Suprapubic skin (tissue), 4 donors: ENCODE measurements at places on chromosomes 6 and 20. TPM values are rescaled to one million over a fixed set of nuclear protein-coding genes. Genes with fewer than 3 reads are reported as not detected.

DNA sequence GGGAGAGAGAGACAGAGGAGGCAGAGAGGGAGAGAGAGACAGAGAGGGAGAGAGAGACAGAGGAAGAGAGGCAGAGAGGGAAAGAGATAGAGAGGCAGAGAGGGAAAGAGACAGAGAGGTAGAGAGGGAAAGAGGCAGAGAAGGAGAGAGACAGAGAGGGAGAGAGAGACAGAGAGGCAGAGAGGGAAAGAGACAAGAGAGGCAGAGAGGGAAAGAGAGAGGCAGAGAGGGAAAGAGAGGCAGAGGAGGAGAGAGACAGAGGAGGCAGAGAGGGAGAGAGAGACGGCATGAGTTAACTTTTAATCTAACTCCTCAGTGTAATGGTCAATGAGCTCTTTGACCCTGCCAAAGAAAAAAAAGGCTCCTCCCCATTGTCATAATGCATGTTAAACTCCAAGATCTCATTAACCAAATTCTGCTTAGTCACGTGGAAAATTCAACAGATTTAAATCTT, 7.1 kb downstream of the ELOVL2 start:
- no peak overlapping the region for H3K27ac ChIP-seq
- H3K27me3 ChIP-seq = peaks cover 40% of the 10 kb centered on the region
- DNase-seq = no peak
- H3K4me1 ChIP-seq = no peaks in the 10 kb centered on the region
- no peaks in the 10 kb centered on the region for H3K36me3 ChIP-seq
- H3K4me3 ChIP-seq = no peak overlapping the region

DNA sequence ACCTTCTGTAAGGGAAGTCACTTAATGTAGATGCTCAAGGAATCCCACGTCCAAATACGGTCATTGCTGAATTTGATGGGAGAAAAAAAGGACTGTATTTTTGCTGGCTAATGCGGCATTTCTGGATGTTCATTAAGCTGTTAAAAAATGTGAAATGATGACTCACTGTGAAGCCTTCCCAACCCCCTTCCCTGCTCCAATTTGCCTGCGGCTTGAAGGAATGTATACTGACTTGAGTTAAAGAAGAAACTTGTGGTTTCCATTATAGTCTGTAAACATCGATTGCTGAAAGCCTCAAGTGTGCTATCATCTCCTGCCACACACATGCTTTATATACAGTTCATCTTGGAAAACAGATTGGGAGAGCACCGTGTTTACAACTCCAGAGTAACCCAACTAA, 249.1 kb upstream of the JAG1 start:
- no peaks in the 10 kb centered on the region for H3K27me3 ChIP-seq
- no peaks in the 10 kb centered on the region for H3K36me3 ChIP-seq
- DNase-seq = no peak
- peak overlapping the region; percentile 2 for H3K27ac ChIP-seq

DNA sequence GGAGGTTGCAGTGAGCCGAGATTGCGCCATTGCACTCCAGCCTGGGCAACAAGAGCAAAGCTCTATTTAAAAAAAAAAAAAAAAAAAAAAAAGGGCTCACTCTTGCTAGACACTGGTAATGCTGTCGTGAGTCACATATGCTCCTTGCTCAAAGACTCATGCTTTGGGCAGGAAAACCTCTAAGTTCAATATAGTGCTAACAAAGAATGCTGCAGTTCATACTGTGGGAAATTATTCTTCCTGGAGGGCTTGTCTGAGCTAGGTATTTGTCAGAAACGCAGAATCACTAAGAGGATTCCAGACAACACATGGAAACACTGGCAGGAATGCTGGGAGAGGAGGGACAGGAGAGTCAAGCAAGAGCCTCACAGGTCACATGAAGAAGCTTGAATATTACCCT, 2.3 kb upstream of the LYRM2 start:
- peaks cover 20% of the 10 kb centered on the region for H3K4me1 ChIP-seq
- peaks cover 44% of the 10 kb centered on the region for H3K36me3 ChIP-seq
- H3K4me3 ChIP-seq = no peak overlapping the region
- no peak overlapping the region for H3K27ac ChIP-seq

DNA sequence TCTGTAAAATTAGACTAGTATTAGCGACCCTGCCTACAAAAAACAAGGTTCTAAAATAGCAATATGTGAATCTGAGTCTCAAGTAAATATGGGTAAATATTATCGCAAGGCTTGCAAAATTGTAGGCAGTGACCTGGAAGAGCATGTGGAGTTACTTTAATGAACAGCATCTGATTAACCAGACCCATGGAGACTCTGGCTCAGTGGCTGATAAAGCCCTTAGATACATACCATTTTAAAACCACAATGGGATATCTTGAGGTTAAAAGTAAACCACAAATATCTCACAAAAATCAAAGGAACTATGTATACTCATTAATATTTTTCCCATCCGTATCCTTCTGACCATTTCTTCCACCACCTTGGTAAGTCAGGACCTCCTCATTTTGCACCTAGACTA, 187.0 kb downstream of the MTFR2 start:
- no peaks in the 10 kb centered on the region for H3K36me3 ChIP-seq
- H3K4me3 ChIP-seq = no peak overlapping the region
- H3K27ac ChIP-seq = no peak overlapping the region
- no peak for DNase-seq
- H3K4me1 ChIP-seq = peaks cover 8% of the 10 kb centered on the region

DNA sequence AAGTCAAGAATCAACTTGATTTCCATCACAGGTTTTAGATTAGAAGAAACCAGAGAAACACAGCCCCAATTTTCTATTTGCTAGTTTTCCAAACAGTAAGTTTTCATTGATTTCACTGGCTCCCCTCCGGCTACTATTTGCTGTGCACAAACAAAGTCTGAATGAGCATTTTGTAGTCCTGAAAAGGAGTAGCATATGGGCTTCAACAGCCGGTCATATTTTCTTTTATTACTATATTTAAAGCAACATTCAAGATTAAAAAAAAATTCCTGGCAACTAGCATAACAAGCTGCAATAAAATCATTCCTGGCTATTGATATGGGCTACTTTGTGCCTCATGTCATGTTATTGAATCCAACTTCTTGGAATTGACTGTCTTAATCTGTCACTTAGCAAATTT, 48.3 kb downstream of the CARMIL1 start:
- DNase-seq = no peak
- peaks cover 16% of the 10 kb centered on the region for H3K4me1 ChIP-seq
- no peaks in the 10 kb centered on the region for H3K36me3 ChIP-seq
- no peaks in the 10 kb centered on the region for H3K27me3 ChIP-seq

- no peak for DNase-seq
- H3K36me3 ChIP-seq = no peaks in the 10 kb centered on the region
- H3K27ac ChIP-seq = no peak overlapping the region
- H3K27me3 ChIP-seq = no peaks in the 10 kb centered on the region
- H3K4me3 ChIP-seq = no peak overlapping the region
Observed at GRCh38 chr6:166589337-166589731, 2.9 kb upstream of the RAMACL start.

DNA sequence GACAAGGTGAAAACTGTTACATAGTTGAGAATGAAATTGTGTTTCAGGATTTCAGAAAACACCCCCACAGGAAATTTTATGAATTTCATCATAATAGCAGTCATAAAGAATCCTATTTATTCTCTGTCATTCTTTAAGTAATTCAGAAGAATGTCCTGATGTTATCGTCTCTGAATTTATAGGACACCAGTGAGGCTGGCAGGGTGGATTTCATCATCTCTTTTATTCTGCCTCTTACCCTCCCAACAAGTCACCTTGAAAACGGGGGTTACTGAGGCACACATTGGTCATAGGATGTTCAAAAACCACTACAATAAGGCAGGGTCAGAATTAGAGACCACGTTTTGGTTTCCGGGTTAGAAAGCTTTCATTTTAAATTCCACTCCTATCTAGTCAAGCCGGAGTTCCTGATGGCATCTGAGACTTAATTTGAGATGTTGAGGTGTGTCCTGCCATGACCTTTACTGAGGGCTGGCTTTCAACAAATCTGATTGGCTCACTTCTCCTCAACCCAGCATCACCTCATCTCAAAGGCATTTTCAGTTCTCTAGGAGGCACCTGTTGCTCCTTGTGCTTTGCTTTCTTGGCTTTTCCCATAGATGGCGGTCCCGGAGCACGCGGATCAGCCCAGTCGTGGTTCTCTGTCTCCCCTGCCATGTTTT, 230.6 kb upstream of the SUPT3H start:
- H3K4me1 ChIP-seq = peaks cover 35% of the 10 kb centered on the region
- peak overlapping the region; percentile 35 for H3K27ac ChIP-seq
- H3K4me3 ChIP-seq = no peak overlapping the region

DNA sequence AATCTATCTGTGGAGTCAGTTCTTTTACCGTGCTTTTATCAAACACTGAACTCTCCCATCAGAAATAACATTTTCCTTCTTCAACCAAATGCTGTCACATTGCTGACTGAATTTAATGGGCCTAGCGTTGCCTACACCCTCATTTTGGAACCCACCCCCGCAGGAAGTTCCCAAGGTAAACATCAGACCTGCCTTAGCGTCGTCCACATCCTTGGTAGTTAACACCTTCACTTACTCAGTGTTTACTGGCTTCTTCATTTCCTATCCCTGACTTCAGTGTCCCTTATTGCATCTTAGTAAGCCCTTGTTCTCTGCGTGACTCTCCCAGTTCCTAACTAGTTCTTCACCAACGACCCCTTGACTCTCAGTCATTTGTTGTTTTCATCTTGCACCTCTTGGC, 491.4 kb upstream of the SOX4 start:
- DNase-seq = no peak
- H3K27me3 ChIP-seq = no peaks in the 10 kb centered on the region
- peaks cover 14% of the 10 kb centered on the region for H3K4me1 ChIP-seq
- no peaks in the 10 kb centered on the region for H3K36me3 ChIP-seq

GRCh38 chr6:130182466-130182865, 40.3 kb downstream of the SAMD3 start:
- H3K27me3 ChIP-seq = no peaks in the 10 kb centered on the region
- H3K27ac ChIP-seq = no peak overlapping the region
- no peak for DNase-seq
- no peaks in the 10 kb centered on the region for H3K4me1 ChIP-seq

GRCh38 chr6:131136021-131136786, 937 bp downstream of the AKAP7 start:
- peak overlapping the region; percentile 93 for H3K27ac ChIP-seq
- no peaks in the 10 kb centered on the region for H3K27me3 ChIP-seq
- H3K4me3 ChIP-seq = peak overlapping the region; percentile 80
- DNase-seq = no peak
- H3K36me3 ChIP-seq = no peaks in the 10 kb centered on the region
- peaks cover 8% of the 10 kb centered on the region for H3K4me1 ChIP-seq

GRCh38 chr6:35258858-35259193, 709 bp upstream of the ZNF76 start:
- H3K27ac ChIP-seq = peak overlapping the region; percentile 99
- no peaks in the 10 kb centered on the region for H3K36me3 ChIP-seq

- no peak for DNase-seq
- H3K4me3 ChIP-seq = no peak overlapping the region
- peaks cover 25% of the 10 kb centered on the region for H3K36me3 ChIP-seq
- H3K27ac ChIP-seq = no peak overlapping the region
- H3K27me3 ChIP-seq = no peaks in the 10 kb centered on the region
Observed at GRCh38 chr6:144561455-144562043, 276.4 kb downstream of the UTRN start.

Gene RAD21L1
- total RNA-seq = 0.34 TPM

Gene FUT9
- 1.4 TPM for total RNA-seq

Gene CST9L
- not detected for total RNA-seq

Gene MTG2
- 29.9 TPM for total RNA-seq

Gene TBC1D22B
- 19.6 TPM for total RNA-seq
